ENCODE measurements at places on chromosomes 13 and 19. TPM values are rescaled to one million over a fixed set of nuclear protein-coding genes. Genes with fewer than 3 reads are reported as not detected.

GRCh38 chr19:40777645-40777936, 456 bp upstream of the RAB4B start:
- H3K4me3 ChIP-seq = peak overlapping the region; percentile 91
- H3K27me3 ChIP-seq = no peaks in the 10 kb centered on the region
- H3K36me3 ChIP-seq = peaks cover 5% of the 10 kb centered on the region
- peaks cover 43% of the 10 kb centered on the region for H3K4me1 ChIP-seq

GRCh38 chr13:93515267-93515666, 288.7 kb downstream of the GPC6 start:
- DNase-seq = no peak
- H3K27ac ChIP-seq = no peak overlapping the region
- H3K36me3 ChIP-seq = no peaks in the 10 kb centered on the region
- peaks cover 8% of the 10 kb centered on the region for H3K27me3 ChIP-seq

DNA sequence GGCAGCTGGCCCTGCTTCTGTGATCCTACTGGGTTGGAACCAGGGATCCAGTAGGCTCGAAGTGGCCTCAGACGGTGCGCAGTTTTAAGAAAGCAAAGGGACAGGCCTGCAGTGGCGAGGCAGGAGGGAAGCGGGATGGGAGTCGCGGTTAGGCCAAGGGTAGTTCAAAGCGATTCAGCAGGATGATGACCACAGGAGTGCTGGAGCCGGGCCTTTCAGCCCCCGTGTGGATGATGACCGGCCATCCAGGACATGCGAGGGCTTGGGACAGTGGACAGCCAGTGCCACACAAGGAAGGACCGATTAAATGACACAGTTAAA, 854 bp downstream of the RNASEH2B start:
- peak overlapping the region; percentile 93 for H3K27ac ChIP-seq
- no peaks in the 10 kb centered on the region for H3K36me3 ChIP-seq
- H3K27me3 ChIP-seq = no peaks in the 10 kb centered on the region
- H3K4me3 ChIP-seq = peak overlapping the region; percentile 89
- peaks cover 45% of the 10 kb centered on the region for H3K4me1 ChIP-seq
- no peak for DNase-seq

DNA sequence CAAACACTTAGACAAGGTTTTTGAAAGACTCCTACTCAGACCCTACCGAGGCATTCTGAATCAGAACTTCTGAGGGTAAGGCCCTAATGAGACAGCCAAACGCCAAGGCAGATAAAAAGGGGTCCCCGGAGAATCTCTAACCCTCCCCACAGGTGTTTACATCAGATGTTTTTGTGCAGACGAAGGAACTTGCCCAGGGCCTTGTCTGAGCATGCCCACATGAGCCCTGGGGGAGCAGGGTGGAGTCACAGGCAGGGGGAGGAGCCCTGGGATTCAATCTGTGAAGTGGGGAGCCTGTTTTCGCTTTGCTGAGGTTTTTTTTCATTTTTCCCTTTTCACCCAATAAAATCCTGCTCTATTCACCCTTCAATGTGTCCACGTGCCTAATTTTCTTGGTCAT, 61.6 kb upstream of the MED4 start:
- no peaks in the 10 kb centered on the region for H3K27me3 ChIP-seq
- DNase-seq = peak; percentile 80
- peak overlapping the region; percentile 98 for H3K27ac ChIP-seq
- H3K4me1 ChIP-seq = peaks cover 84% of the 10 kb centered on the region

The CGB7 gene
- not detected for total RNA-seq

GRCh38 chr13:95307507-95307906, 6.3 kb upstream of the ABCC4 start:
- no peaks in the 10 kb centered on the region for H3K4me1 ChIP-seq
- no peak overlapping the region for H3K27ac ChIP-seq
- H3K36me3 ChIP-seq = no peaks in the 10 kb centered on the region
- H3K27me3 ChIP-seq = no peaks in the 10 kb centered on the region

- H3K27ac ChIP-seq = no peak overlapping the region
- H3K4me1 ChIP-seq = peaks cover 14% of the 10 kb centered on the region
- DNase-seq = no peak
- peaks cover 5% of the 10 kb centered on the region for H3K36me3 ChIP-seq
- H3K27me3 ChIP-seq = peaks cover 35% of the 10 kb centered on the region
Measured at GRCh38 chr19:55446060-55446459, 3.0 kb upstream of the SHISA7 start.

DNA sequence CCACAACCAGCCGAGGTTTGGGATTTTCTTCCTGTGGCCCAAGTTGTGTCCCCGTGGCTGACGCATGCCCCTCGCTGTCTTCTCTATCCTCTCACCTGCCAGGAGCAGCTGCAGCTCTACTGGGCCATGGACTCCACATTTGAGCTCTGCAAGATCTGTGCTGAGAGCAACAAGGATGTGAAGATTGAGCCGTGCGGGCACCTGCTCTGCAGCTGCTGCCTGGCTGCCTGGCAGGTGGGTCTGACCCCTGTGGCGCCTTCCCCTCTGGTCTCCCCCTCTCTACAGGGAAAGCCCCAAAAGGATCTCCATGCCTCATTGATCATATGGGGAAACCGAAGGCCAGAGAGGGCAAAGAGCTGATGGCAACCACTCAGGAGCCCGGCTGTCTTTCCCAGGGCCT, 14.6 kb downstream of the CBLC start:
- H3K27me3 ChIP-seq = no peaks in the 10 kb centered on the region
- no peak overlapping the region for H3K4me3 ChIP-seq
- H3K4me1 ChIP-seq = peaks cover 9% of the 10 kb centered on the region
- no peak for DNase-seq

The FSTL3 gene
- total RNA-seq = 4.2 TPM

The ZNF865 gene
- total RNA-seq = 21.6 TPM

The GSX1 gene
- not detected for total RNA-seq

DNA sequence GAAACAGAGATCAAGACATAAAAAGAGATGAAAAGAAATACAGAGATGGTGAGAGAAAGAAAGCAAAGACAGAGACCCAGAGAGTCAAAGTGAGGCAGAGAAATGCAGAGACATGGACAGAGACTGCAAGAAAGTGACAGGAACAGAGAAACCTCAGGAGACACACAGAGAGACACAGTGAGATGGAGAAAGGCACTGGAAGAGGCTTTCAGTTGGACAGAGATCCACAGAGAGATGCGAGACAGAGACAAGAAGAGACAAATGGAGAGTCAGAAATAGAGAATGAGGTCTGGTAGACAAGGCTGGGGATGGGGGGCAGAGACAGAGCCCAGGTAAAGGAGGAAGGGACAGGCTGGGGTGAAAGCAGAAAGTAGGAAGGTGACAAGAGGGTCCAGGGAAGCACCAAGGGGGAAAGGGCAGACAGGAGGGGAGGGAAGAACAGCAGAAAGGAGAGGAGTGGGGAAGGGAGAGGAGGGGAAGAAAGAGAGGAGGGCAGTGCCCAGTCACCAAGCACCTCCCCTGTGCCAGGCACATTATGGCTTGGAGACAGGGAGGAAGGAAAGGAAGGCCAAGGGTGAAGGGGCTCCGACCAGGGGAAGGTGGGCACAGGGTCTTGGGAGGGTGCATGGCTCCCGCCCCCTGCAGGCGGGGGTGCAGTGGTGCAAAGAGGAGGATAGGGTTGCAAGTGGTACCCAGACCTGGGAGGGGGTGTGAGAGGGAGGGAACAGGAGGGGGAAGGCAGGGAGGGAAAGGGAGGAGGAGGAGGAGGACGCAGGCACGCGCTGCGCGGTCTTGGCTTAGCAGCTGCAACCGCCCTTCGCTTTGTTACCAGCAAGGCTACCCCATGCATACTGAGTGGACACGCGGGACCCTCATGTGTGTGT, 38.4 kb downstream of the DEDD2 start:
- no peak overlapping the region for H3K27ac ChIP-seq
- no peaks in the 10 kb centered on the region for H3K36me3 ChIP-seq
- peaks cover 22% of the 10 kb centered on the region for H3K27me3 ChIP-seq
- DNase-seq = no peak
- no peak overlapping the region for H3K4me3 ChIP-seq
- peaks cover 23% of the 10 kb centered on the region for H3K4me1 ChIP-seq

The ACTMAP gene
- total RNA-seq = 7.0 TPM

GRCh38 chr13:34864671-34865070, 77.4 kb upstream of the NBEA start:
- H3K4me3 ChIP-seq = no peak overlapping the region
- no peaks in the 10 kb centered on the region for H3K36me3 ChIP-seq
- H3K27ac ChIP-seq = no peak overlapping the region

The LIM2 gene
- not detected for total RNA-seq

- no peak overlapping the region for H3K27ac ChIP-seq
- no peak for DNase-seq
- H3K4me1 ChIP-seq = no peaks in the 10 kb centered on the region
- H3K4me3 ChIP-seq = no peak overlapping the region
- peaks cover 5% of the 10 kb centered on the region for H3K36me3 ChIP-seq
- H3K27me3 ChIP-seq = peaks cover 24% of the 10 kb centered on the region
Measured at GRCh38 chr19:19217099-19217498, 5.3 kb downstream of the NCAN start.

DNA sequence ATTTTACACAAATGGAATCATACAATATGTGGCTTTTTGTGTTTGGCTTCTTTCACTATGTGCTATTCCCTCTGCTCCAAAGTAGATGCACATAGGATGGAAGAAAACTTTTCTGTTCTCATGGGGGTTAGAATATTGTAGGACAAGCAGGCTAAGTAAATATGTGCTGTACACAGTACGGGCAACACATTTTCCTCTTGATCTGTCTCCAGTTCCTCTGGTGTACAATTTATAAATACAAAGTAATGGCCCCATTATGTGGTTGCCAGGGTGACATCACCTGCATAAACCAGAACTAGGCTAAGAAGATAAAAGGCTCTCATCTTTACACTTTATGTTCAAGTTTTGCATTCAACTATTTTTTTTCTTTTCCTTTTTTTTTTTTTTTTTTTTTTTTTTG, 41.0 kb upstream of the SOX21 start:
- no peaks in the 10 kb centered on the region for H3K4me1 ChIP-seq
- no peaks in the 10 kb centered on the region for H3K36me3 ChIP-seq
- H3K4me3 ChIP-seq = no peak overlapping the region
- H3K27ac ChIP-seq = no peak overlapping the region
- H3K27me3 ChIP-seq = peaks cover 13% of the 10 kb centered on the region

The ADM5 gene
- 3.5 TPM for total RNA-seq

- no peak for DNase-seq
- no peak overlapping the region for H3K27ac ChIP-seq
- peaks cover 4% of the 10 kb centered on the region for H3K4me1 ChIP-seq
- H3K4me3 ChIP-seq = no peak overlapping the region
Measured at GRCh38 chr19:6697291-6697690, 23.2 kb downstream of the C3 start.

- H3K4me3 ChIP-seq = no peak overlapping the region
- no peak for DNase-seq
Measured at GRCh38 chr19:22503524-22503923, 81.4 kb upstream of the ZNF98 start.

The PEG3 gene
- 0.57 TPM for total RNA-seq

GRCh38 chr13:49643035-49643646, 14.8 kb downstream of the ARL11 start:
- no peaks in the 10 kb centered on the region for H3K27me3 ChIP-seq
- H3K4me1 ChIP-seq = peaks cover 21% of the 10 kb centered on the region
- no peaks in the 10 kb centered on the region for H3K36me3 ChIP-seq

GRCh38 chr19:48968813-48969218, 3.7 kb downstream of the FTL start:
- no peak overlapping the region for H3K27ac ChIP-seq
- no peaks in the 10 kb centered on the region for H3K27me3 ChIP-seq
- DNase-seq = no peak
- H3K4me1 ChIP-seq = peaks cover 50% of the 10 kb centered on the region
- H3K36me3 ChIP-seq = peaks cover 46% of the 10 kb centered on the region

All from naive thymus-derived CD8-positive, alpha-beta T cell (primary cell).